NCI-H345 (cell line): ENCODE measurements at places on chromosomes 16 and 17.

- DNase-seq, result no peak
Observed at GRCh38 chr16:30166202-30166902, 17.1 kb upstream of the CORO1A start.

DNA sequence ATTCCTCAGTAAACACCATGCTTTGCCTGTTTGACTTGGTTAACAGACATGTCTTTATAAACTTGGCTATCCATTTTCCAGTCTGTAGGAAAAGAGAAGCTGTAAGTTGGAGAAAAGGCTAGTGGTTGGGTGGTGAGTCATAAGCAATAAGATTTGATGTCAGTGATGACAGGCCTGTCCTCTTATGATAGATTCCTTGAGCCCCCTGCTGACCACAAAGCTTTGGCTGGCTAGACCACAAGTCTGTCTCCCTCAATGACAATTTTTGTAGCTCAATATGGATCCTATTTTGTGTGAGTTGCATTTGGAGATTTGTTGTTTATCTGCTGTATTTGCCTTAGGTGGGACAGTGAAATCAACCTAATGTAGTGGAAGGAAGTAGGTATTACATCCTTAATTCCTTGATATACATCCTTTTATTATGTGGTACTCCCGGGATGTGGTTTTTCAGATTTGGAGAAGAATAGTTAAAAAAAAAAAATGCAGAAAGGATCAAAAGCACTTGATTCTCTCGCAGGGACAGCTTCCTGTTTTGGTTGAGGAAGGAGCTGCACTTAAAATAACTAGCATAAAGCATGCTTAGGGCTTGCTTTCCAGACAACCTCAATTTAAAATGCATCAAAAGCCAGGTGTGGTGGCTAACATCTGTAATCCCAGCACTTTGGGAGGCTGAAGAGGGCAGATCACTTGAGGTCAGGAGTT is 67.4 kb downstream of the SIAH1 start:
- DNase-seq, result no peak

GRCh38 chr16:9297437-9298113 is 206.1 kb downstream of the HAPSTR1 start:
- DNase-seq, result no peak

DNA sequence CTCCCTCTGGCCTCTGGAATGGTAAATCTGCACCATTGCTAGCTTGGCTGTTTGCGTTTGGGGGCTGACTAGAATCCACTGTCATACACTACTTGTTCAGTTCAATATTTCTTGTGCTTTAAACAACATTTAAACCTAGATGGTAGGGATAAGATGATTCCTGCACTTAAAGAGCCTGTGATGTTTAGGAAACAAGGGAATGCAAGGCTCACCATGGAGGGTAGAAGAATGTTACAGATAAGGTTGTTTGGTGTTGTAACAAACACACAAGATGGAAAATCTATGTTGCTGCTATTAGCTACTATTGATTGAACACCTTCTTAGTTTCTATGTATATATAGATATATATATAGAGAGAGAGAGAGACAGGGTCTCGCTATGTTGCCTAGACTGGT is 31.4 kb downstream of the YPEL2 start:
- no peak for DNase-seq

DNA sequence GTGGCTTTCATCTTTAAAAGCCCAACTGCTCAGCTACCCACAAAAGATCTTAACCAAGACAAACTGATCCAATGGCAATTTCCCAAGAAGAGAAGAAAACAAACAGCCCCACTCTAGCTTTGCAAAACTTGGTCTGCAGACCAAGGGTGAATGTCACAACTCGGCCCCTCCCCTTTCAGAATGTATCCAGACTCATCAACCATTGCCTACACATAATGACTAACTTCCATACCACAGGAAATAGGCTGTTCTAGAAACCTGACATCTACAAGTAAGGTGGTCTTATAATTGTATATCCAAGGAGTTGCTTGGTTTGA is 16.0 kb downstream of the DCUN1D3 start:
- DNase-seq, result no peak

DNA sequence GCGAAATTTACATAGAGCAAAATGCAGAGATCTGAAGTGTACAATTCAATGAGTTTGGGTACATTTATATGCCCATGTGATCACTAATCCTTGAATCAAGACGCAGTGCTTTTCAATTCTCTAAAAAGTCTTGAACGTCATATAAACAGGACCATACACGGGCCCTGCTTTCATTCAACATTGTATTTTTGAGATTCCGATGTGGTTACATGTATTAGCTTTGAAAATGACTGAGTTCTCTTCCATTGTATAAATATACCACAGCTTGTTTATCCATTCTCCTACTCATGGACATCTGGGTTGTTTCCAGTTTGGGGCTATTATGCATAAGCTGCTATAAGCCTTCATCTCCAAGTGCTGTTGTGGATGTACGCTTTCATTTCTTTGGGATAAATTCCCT is 45.5 kb downstream of the ZCCHC14 start:
- DNase-seq, result no peak

GRCh38 chr16:69466547-69466946 is 42.1 kb downstream of the CYB5B start:
- no peak for DNase-seq

GRCh38 chr17:45288825-45289224 is 26.9 kb upstream of the SPATA32 start:
- peak; percentile 86 for DNase-seq
